ENCODE measurements at places on chromosomes 2 and 18. TPM values are rescaled to one million over a fixed set of nuclear protein-coding genes. Genes with fewer than 3 reads are reported as not detected.

The MYO3B gene
- 0.11 TPM for polyA plus RNA-seq

The TFCP2L1 gene
- polyA plus RNA-seq: 4.3 TPM

The TEX44 gene
- polyA plus RNA-seq: not detected

The TMEM178A gene
- polyA plus RNA-seq: 0.53 TPM

The CIB4 gene
- not detected for polyA plus RNA-seq

The LYPD6B gene
- 2.3 TPM for polyA plus RNA-seq

The AQP12A gene
- not detected for polyA plus RNA-seq

The PRADC1 gene
- polyA plus RNA-seq: 22.5 TPM

The TCF23 gene
- polyA plus RNA-seq: not detected

The SFTPB gene
- 0.77 TPM for polyA plus RNA-seq

The UGT1A6 gene
- polyA plus RNA-seq: 22.4 TPM

The TMEM37 gene
- 3.4 TPM for polyA plus RNA-seq

The ALK gene
- polyA plus RNA-seq: 0.04 TPM

The INPP5D gene
- 5.6 TPM for polyA plus RNA-seq

The FNDC4 gene
- 22.2 TPM for polyA plus RNA-seq

The TANC1 gene
- 18.1 TPM for polyA plus RNA-seq

The COL4A3 gene
- polyA plus RNA-seq: 0.44 TPM

The MOGAT1 gene
- polyA plus RNA-seq: 0.05 TPM

The ACTG2 gene
- polyA plus RNA-seq: 343 TPM

The AP1S3 gene
- 5.7 TPM for polyA plus RNA-seq

The SLC23A3 gene
- 1.2 TPM for polyA plus RNA-seq

The LRRC30 gene
- not detected for polyA plus RNA-seq

The CCBE1 gene
- 0.34 TPM for polyA plus RNA-seq

The VIL1 gene
- polyA plus RNA-seq: 0.26 TPM

The PCARE gene
- polyA plus RNA-seq: 0.07 TPM

The LOXL3 gene
- 0.79 TPM for polyA plus RNA-seq

The EMILIN1 gene
- 10.7 TPM for polyA plus RNA-seq

The IKZF2 gene
- 11.5 TPM for polyA plus RNA-seq

The GKN2 gene
- 2.6 TPM for polyA plus RNA-seq

The MBP gene
- 9.7 TPM for polyA plus RNA-seq

The ITPRIPL1 gene
- 0.84 TPM for polyA plus RNA-seq

The MROH2A gene
- polyA plus RNA-seq: 0.99 TPM

The ALPG gene
- not detected for polyA plus RNA-seq

The FSHR gene
- polyA plus RNA-seq: not detected

The CAVIN2 gene
- 6.5 TPM for polyA plus RNA-seq

The DOK6 gene
- polyA plus RNA-seq: 0.10 TPM

The CHRNA1 gene
- not detected for polyA plus RNA-seq

The CCDC148 gene
- 0.29 TPM for polyA plus RNA-seq

The NTSR2 gene
- not detected for polyA plus RNA-seq

The IL1F10 gene
- polyA plus RNA-seq: 0.18 TPM

The ZNF532 gene
- 10.6 TPM for polyA plus RNA-seq

The IL1R2 gene
- polyA plus RNA-seq: 67.2 TPM

The TOGARAM2 gene
- 0.42 TPM for polyA plus RNA-seq

The PELI1 gene
- 51.9 TPM for polyA plus RNA-seq

The EXOC6B gene
- polyA plus RNA-seq: 8.4 TPM

The ANXA4 gene
- 25.7 TPM for polyA plus RNA-seq

The DNAJC5G gene
- 0.14 TPM for polyA plus RNA-seq

The BAZ2B gene
- 12.5 TPM for polyA plus RNA-seq

The MATN3 gene
- 0.14 TPM for polyA plus RNA-seq

The DES gene
- polyA plus RNA-seq: 672 TPM

The CRYGD gene
- not detected for polyA plus RNA-seq
